Stimulated activated CD4-positive, alpha-beta T cell treated with anti-CD3 and anti-CD28 coated beads, Interleukin-1b, Interleukin-23, amount 100 ng/mL, for 1 hour (primary cell): ENCODE measurements at places on chromosomes 2 and 18.

DNA sequence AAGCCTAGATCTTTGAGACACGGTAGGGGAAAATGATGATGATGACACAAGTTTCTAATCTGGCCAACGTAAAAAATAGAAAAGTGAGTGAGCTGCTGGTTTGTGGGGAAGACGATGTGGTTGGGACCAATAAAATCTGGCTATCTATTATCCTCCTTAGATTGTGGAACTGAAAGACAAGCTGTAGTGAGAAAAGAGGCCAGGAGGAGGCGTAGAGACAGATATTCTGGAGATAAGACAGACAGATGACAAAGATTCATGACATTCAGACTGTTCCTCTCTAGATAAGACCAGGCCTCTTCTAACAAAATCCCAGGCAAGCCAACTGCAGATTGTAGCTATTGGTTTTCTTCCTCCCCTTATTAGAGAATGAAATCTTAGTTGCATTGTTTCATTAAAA is 376.3 kb upstream of the UBE2E3 start:
- DNase-seq = no peak

DNA sequence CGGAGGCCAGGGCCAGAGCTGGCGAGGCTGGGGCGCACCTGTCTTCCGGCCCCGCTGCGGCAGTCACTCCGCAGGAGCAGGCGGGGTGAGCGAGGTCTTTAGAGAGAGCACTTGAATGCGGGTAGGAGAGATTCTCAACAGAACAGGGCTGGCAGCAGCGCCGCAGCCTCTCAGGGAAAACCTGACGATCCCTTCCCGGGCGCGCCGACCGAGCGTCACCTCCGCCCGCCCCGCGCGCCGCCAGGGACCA is 526 bp downstream of the PRKRA start:
- no peak for DNase-seq

GRCh38 chr2:71696381-71696780 is 243.0 kb downstream of the DYSF start:
- DNase-seq = no peak

DNA sequence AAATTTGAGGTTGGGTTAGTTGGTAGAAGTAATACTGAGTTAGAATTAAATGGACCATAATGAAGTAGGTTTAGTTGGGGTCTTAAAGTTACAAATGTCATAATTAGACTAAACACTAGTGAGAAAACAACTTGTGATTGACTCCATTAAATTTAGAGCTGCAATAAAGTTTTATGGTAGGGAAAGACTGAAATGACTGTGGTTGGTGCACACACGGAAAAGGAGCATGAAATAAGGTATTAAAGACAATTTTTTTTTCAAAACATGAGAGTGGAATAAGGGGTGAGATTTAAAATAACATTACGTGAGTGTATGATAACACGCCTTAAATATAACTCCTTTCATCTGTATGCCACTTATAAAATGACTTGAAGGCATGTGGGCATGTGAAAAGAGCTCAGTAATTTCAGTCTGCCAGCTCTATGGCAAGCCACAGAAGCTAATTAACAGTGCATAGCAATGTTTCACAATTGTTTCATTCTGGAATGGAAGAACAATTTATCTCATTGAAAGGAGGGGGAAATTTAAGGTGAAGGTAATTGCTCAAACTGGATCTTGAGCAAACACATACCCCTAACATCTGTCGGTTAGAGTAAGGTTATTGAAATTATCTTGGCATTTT is 1.4 kb downstream of the FRZB start:
- DNase-seq = no peak

DNA sequence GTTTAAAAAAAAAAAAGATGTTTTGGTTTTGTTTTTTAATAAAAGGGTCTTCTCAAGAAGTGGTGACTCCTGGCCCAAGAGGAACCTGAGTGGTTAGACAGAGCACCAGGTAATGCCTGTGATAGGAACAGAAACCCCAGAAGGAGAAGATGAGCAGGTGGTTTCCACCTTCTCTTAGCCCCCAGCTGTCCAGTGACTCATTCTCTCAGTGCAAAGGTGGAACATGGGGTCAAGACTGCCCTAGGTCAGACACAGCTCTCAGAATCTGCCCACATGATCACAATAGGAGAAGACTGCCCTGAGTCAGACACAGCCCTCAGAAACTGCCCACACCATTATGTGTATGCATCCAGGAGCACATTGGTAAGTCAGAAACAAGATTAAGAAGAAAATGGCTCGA is 61.8 kb downstream of the TBC1D8 start:
- DNase-seq = no peak

GRCh38 chr18:79965119-79965902 is 868 bp downstream of the HSBP1L1 start:
- no peak for DNase-seq

DNA sequence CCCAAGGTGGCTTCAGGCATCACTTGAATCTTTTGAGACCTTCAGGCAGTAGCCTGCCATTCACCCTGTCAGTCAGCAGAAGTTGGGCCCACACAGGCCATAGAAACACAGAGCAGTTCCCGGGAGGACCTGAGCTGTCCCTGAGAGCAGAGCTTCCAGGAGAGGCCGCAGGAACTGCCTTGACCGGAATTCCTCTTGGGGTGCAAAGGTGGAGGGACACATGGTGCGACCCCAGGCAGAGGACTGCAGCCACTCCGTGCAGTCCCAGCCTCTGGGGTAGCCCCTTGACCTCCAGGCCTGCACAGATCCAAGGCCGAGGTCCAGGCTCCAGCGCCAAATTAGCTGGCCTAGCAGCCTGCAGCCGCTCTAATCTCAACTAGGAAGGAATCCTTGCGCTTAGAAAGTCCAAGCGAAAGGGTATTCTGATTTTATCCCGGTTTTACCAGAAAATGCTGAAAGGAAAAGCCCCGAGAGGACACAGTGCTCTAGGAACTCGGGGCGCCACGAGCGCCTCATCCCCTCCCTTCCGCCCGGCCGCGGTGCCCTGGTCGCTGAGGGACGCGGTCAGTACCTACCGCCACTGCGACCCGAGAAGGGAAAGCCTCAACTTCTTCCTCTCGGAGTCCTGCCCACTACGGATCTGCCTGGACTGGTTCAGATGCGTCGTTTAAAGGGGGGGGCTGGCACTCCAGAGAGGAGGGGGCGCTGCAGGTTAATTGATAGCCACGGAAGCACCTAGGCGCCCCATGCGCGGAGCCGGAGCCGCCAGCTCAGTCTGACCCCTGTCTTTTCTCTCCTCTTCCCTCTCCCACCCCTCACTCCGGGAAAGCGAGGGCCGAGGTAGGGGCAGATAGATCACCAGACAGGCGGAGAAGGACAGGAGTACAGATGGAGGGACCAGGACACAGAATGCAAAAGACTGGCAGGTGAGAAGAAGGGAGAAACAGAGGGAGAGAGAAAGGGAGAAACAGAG is 5.4 kb downstream of the SIX2 start:
- no peak for DNase-seq

GRCh38 chr2:3644246-3644525 is 13.8 kb upstream of the ALLC start:
- DNase-seq = no peak

DNA sequence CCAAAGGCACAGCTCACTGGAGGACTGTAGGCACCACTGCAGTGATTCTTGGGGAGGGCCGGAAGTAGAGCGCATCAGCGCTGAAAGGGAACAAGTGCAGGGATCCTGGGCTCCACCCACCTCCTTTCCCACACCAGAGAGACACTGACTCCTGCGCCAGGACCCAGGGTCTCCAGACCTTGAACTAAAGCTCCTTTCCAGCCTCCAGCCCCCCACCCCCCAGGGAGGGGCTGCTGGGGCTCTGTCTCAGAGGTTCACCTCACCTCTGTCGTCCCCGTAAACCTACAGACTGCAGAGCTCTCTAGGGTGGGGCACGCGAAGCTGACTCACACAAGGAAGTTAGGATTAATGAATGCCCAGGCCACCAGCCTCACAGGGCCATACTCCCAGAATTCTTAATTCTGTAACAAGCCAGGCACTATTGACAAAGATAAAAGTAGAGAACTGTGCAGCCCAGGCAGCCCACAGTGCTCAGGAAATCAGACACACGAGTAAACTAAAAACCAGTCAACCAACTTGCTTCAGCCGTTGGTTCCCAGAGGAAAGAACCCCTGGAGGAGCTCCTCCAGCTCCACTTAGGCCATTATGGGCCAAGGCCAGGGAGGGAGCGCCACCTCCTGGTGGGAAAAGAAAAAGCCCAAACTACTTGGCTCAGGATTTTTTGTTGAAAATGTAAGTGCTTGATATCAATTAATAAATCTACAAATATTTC is 45.1 kb upstream of the ACAA2 start:
- peak; percentile 36 for DNase-seq

GRCh38 chr2:35830833-35831232 is 524.7 kb upstream of the CRIM1 start:
- no peak for DNase-seq

- DNase-seq = no peak
These were observed 114.6 kb downstream of the DOCK10 start for GRCh38 chr2:224927646-224928173.

- no peak for DNase-seq
These were observed 256.7 kb upstream of the RBBP8 start for GRCh38 chr18:22676423-22676822.

- DNase-seq = no peak
These were observed 10.2 kb downstream of the GBX2 start for GRCh38 chr2:236157815-236158498.
